Coronary artery (tissue), 2 donors: ENCODE measurements at places on chromosomes 13 and 19.
A peak's percentile ranks its signal among the peaks of the same experiment; 100 is the strongest.

- DNase-seq, result peak; percentile 96
Observed at GRCh38 chr19:44212250-44212865, at the start of gene ZNF227. Gene ZNF227, plus strand, starts transcription at chr19:44212532. Its CDS starts 5,261 bp downstream, at chr19:44217793.

DNA sequence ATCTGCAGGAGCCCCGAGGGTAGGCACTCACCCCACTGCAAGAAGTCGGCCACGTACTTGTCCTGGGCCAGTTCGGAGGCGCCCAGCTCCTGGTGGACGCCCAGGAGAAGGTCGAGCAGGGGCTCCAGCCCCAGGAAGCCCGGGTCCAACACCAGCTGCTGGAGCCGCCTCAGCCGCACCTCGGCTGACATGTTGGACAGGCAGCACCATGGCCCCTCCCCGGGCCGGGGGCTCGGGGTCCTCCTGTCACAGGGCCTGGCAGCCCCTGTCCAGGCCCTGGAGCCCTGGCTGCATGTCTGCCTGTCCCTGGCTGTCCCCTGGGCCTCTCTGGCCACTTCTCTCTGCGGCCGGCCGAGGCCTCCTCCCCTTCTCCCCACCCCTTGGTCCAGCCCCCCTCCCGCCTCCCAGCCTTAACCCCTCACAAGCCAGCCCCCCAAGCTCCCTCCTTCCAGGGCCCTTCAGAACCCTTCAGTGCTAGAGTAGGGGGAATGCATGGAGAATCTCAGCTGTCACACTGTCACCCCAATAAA, at the start of gene DMPK:
Gene DMPK (minus strand): TSS at position 329 of the 530 bp plus-strand sequence. CDS start 138 bp downstream, at position 191.
- no peak for DNase-seq

GRCh38 chr13:33127009-33127551, 110.9 kb downstream of the KL start:
- DNase-seq, result no peak

DNA sequence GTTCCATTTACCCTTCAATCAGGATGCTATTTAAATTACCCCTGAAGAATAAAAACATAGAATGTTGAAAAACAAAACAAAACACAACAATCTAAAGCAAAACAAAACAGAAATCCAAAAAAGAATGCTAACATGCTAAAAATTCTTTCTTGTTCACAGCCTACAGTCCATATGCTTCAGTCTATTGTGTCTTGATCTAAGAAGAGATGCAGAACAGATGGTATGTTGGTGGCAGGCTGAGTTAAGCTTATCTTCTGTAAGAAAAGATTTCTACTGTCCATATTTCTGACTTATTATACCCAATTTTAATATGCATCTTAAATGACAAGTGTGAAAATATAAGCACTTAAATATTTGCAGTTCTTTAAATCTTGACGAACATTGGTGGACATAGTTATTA, 356.1 kb upstream of the SLITRK1 start:
- DNase-seq, result no peak

DNA sequence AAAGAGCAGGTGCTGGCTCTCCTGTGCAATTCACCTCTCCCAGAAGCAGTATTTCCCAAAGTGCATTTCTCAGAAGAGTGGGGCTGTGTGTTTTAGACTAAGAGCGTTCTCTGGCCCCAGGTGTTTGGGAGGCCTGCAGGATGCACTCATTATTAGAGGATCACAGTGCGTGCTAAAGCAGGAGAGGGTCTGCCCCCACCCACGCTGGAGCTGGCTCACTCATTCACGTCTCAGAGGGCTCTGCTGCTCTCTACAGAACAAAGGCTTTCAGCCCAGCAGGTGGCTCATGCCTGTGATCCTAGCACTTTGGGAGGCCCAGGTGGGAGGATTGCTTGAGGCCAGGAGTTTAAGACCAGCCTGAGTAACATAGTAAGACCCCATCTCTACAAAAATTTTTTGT, 756.7 kb downstream of the UQCRFS1 start:
- no peak for DNase-seq

- no peak for DNase-seq
Observed at GRCh38 chr19:4456843-4457653, 546 bp downstream of the UBXN6 start.

- DNase-seq, result no peak
Observed at GRCh38 chr19:42465827-42466280, 23.1 kb upstream of the CXCL17 start.
